ENCODE measurements at places on chromosomes 2 and 18.

GRCh38 chr2:218129458-218130135, 3.8 kb downstream of the CXCR2 start:
- DNase-seq = no peak

- no peak for DNase-seq
Observed at GRCh38 chr18:10064267-10064666, 150.5 kb downstream of the VAPA start.

- DNase-seq = peak; percentile 3
Observed at GRCh38 chr2:123808243-123808642, 216.8 kb upstream of the CNTNAP5 start.

- no peak for DNase-seq
Observed at GRCh38 chr2:88724643-88725332, 33.3 kb downstream of the RPIA start.

DNA sequence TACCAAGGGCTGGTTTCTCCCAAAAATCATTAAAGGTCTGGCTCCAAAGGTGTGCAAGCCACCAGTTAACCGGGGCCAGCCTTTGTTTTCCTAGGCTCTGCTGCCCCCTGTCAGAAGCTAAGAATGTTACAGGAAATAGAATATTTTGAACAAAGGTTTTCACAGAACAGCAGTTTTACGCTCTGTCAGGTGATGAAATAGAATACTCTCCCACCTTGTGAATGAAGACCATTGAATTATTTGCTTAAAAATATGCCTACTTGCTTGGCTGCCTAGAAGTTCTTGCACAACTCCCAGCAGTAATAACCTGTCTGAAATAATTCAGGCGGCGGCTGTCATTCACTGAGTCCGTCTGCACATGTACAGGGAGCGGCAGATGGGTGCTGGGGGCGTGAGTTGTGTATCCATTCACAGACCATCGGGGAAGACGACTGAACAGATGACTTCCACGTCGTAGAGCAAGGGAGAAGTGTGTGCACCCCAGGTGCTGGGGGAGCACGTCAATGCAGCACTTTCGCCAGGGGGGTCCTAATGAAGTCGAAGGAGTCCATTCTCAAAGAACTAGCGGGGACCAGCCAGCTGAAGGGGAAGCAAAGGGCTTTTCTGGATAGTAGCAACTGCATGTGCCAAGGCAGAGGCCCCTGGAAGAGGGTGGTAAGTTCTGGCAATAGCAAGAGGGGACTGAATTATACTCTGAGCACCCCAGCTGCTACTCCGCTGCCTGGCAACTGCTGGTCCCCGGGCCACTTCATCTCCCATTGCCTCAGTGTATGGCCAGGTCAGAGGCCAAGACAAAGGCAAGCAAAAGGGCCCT, 56.1 kb downstream of the SF3B1 start:
- DNase-seq = peak; percentile 50

DNA sequence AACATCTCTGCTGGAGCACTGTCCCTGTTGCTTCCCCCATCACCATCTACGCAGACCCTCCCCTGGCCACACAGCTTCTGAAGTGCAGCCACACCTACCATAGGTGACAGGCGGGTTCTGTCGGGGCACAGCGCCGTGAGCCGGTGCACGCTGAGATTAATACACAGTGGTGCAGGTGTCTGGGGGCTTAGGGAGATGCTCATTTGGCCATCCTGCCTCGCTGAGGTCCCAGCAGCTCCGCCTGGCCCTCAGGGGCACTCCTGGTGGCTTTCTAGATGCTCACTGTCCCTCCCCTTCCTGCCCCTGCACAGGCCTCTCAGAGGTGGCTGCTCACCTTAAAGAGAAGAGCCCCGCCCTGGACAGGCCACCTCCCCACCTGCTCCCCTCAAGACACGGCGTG, 18.9 kb upstream of the RPL31 start:
- no peak for DNase-seq

GRCh38 chr2:175624211-175624761, 377.8 kb downstream of the LNPK start:
- DNase-seq = peak; percentile 50

- DNase-seq = no peak
Observed at GRCh38 chr2:133380991-133381390, 187.3 kb downstream of the NCKAP5 start.

DNA sequence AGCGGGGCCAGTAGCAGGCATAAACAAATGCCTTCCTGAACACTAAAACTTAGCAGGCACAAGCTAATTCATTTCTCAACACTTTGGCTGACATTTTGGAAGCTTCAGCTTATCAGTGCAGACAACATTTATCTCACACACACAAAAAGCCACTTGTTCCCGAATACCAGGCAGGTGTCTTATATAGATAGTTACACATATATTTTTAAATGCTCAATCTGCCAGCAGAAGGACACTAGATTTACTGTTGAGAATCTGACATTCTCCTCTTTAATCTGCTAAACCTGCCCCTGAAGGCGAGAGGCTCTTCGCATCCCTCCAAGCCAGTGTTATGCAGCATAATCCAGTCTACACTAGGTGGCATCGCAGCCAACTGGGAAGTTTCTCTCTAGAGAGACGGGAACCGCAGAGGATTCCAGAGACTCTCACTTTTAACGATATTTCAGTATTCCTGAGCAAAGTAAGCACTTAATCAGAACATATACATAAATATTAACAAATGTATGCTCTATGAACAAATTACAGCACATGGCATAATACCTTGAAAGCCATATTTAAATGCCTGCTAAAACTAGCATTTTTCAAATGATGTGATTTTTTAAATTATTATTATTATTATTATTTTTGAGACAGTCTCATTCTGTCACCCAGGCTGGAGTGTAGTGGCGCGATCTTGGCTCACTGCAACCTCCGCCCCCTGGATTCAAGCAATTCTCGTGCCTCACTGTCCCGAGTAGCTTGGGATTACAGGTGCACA, 90.2 kb upstream of the SCG2 start:
- DNase-seq = peak; percentile 27

GRCh38 chr18:23205980-23206379, 70.7 kb downstream of the CABLES1 start:
- no peak for DNase-seq

- DNase-seq = no peak
Observed at GRCh38 chr18:69215161-69215560, 185.5 kb upstream of the DOK6 start.

- no peak for DNase-seq
Observed at GRCh38 chr2:222298001-222298310, 842 bp downstream of the PAX3 start.

DNA sequence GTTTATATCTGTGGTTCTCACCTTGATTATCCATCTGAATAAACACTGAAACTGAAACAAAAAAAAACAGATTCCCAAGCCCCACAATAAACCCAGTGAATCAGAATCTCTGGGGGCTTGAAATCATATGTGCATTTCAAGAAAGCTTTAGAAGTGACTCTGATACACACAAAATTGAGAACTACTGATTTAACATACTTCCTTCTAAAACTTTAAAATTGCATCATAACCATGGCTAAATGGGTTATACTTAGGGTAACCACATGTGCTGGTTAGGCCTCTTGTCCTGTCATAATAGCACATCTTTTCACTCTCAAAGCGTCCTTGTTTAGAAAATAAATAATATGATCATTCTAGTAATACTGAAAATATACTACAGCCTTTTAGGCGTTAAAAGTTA, 100.9 kb downstream of the ATAD2B start:
- no peak for DNase-seq

GRCh38 chr2:232779934-232780333, 3.6 kb upstream of the KCNJ13 start:
- no peak for DNase-seq

- peak; percentile 83 for DNase-seq
Observed at GRCh38 chr2:101340141-101340551, 31.6 kb upstream of the RNF149 start.

DNA sequence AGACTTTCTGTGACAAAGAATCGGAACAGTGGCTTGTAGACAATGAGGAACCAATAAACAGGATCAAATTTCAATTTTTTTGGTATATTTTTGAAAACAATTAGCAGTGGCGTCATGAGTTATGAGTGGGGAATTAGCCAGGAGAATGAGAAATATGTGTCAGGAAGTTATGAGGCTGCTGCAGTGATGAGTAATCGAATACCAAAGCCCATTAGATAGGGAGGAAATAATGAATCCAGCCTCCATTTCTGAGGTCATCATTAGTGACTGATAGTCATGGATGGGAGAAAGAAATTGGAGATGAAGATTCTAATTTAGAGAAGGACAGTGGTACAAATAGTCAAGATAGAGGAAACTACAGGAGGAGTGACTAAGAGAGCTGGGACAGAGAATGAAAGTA, 673.1 kb upstream of the VRK2 start:
- no peak for DNase-seq

DNA sequence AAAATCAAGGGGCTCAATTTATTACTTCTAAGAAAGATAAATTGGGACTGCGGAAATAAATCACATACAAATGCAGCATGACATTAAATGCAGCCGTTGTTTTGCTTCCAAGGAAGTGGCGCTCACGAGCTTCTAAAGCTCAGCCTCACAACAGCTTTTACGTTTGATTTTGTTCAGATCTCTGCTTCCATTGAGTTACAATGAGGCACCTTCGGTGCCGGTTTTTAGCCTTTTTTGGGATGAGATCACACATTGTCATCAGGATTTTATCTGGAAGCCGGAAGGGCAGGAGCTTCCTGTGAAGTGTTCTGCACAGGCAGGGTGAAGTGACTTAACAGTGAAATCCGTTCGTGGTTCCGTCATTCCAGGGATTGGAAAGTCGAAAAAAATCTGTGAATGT, 209.8 kb downstream of the DCDC2C start:
- no peak for DNase-seq

DNA sequence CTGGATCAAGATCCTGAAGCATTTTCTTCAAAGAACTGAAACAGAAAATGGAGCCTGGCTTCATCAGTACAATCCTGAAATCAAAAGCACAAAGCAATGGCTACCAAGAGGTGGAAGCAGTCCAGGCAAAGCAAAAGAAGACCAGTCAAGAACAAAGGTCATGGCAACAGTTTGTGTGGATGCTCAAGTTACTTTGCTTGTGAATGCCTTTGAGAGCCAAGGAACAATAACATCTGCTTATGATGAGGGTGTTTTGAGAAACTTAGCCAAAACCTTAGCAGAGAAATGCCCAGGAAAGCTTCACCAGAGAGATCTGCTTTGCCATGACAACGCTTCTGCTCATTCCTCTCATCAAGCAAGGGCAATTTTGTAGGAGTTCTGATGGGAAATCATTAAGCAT, 723.1 kb downstream of the TMEM182 start:
- no peak for DNase-seq

- DNase-seq = peak; percentile 16
Observed at GRCh38 chr2:98903767-98904485, 32.1 kb downstream of the CRACDL start.

- DNase-seq = no peak
Observed at GRCh38 chr2:56464066-56464465, 280.3 kb downstream of the CCDC85A start.

DNA sequence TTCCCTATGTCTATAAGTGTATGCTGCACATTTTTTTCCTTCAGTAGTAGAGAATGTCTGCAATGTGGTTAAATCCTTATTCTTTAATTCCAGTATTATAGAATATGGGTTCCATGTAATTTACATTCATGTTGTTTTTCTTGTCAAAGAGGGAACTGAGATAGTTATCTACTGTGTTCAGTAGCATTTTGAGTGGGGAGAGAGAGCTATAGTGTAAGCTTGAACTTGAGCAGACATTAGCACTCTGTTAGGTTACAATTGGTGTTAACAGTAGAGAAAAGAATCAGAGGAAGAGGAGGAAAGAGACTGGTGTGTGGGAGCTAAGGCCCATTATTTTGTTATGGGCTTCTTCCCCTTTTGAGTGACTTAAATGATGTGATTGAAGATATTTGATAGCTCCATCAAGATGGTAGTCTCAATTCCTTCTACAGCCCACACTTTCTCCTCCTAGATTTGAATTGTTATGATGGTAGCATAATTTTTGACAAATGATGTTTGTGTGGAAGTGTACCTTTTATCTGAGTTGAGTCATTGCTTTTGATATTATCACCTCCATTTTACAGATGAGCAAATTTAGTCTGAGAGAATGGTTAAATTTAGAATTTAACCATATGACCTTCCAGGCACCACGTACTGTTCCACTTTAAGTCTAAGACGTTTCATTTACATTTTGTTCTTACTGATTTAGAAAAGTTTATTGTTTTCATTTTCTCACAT, 71.3 kb downstream of the FMNL2 start:
- no peak for DNase-seq

DNA sequence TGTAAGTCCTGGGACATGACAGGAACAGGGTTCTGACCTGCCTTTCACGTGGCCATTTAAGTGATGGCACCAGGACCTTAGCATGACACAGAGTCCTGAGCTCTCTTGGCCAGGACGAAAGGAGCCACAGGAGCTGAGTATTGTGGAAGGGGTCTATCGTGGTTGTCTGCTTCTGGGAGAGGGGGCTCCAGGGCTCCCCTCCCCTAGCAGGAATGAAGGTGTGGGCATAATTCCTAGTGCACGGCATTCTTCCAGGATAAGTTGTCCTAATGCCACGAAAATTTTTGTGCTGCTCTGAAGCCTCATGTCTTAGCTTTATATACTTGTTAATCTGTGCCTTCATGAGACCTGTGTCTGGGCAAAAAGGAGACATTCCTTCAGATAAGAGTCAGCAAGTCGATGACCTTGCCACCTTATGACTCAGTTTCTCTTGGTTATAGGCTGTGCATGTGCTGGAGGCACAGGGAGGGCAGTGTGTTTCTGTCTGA, 17.1 kb downstream of the GATA6 start:
- no peak for DNase-seq

- DNase-seq = no peak
Observed at GRCh38 chr2:223052548-223053483, 826 bp downstream of the KCNE4 start.

DNA sequence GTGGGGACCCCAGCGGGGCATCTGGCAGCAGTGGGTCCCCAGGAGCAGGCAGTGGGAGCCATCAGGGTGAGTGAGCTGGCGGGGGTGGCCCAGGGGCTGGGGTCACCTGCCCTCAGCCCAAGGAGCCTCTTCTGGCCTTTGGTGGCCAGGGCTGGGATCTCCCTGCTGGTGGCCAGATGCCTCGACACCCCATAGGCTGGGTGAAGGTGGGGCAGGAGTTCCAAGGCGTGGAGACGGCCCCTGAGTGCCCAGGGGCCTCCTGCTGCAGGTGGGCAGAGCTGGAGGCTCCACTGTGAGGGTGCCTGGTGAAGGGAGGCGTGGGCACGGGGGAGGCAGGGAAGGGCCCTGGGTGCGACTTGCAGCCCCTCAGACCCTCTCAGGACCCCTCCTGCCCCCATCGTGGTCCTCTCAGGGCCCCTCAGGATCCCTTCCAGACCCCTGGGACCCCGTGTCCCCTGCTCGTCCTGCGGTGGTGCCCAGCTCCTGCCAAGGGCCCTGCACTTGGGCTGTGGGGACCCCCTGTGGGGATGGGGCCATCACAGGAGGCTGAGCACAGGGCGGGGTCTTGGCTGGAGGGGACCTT, 5.0 kb upstream of the GPR35 start:
- DNase-seq = no peak

- no peak for DNase-seq
Observed at GRCh38 chr18:3889121-3889520, 439.1 kb downstream of the TGIF1 start.
